ENCODE measurements at places on chromosomes 5 and 9.
A peak's percentile ranks its signal among the peaks of the same experiment; 100 is the strongest.

GRCh38 chr5:67033880-67034651 lies 162.5 kb downstream of the CD180 start:
- DNase-seq, result no peak

DNA sequence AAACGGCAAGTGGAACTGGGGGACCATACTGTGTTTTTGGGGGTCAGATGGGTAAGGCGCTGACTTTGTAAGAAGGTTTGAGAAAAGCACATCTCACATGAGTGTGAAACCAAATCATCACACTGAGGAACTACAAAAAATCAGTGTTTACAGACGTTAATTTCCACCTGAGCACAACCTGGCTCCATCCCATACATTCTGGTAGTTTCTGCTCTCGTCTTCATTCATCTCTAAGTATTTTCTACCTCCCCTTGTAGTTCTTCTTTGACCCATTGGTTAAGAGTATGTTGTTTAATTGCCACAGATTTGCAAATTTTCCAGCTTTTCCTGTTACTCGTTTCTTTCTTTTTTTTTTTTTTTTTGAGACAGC lies 8.9 kb upstream of the DPP7 start:
- no peak for DNase-seq

DNA sequence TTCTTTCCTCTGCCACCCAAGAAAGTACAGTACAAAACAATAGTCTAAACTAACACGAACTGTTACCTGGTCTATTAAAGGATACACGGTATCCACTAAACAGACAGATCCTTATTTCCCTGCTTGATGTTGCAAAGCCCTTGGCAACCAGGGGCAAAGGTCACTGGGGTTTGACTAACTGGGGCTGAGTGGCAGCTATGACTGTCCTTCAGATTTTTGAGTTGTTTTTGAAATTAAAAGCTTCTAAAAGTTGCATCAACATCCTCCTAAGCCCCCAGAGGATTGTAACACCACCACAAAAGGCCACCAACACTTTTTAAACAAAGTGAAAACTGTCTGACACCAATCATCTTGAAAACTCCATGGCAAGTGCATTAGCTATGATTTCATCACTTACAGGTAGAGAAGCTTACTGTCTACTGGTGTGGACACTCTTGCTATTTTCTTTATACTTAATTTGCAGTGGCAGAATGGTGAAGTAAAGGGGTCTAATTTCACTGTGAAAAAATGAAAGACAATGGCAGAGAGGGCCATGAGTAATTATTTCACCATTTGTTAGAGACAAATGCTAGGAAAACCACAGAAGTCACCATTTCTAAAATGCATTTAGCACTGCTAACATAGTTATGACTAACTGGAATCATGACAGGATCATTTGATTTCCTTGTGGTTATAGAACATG lies 292.4 kb downstream of the EFNA5 start:
- no peak for DNase-seq

GRCh38 chr9:21964925-21965385 lies 29.2 kb downstream of the CDKN2A start:
- peak; percentile 8 for DNase-seq

DNA sequence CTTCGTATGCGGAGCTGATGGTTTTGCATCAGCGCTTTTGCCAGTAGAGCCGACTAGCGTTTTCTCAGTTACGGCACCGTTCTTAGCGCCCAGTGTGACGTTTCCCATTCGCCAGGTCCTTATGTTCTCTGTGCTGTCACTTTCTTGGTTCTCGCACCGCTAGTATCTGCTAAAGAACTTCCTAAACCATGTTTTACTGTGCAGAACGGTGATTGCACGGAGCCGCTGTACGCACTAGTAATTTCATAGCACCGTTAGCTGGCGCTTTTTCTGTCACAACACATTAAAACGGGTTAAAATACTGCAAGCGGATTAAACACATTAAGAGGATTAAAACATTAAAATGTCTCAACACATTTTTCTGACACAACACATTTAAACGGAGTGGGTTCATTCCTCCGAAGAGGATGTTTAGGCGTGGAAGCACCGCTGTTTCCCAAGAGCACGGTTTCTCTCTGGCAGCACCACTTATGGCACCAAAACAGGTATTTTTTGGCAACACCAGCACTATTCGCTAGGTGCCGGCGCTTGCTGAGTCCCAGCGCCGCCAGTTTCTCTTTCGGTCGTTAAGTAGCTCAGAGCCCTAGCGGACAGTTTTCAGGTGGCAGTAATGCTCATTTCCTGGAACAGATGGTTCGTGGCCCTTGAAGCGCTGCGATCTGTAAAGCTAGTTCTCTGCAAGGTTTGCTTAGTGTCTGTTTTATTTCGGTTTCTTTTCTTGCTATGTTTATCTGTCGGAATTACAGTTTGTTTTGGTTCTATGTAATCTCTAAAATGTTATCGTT lies 20.3 kb downstream of the ANXA2R start:
- DNase-seq, result peak; percentile 70

GRCh38 chr5:150671509-150672236 lies 10.6 kb downstream of the MYOZ3 start:
- no peak for DNase-seq

DNA sequence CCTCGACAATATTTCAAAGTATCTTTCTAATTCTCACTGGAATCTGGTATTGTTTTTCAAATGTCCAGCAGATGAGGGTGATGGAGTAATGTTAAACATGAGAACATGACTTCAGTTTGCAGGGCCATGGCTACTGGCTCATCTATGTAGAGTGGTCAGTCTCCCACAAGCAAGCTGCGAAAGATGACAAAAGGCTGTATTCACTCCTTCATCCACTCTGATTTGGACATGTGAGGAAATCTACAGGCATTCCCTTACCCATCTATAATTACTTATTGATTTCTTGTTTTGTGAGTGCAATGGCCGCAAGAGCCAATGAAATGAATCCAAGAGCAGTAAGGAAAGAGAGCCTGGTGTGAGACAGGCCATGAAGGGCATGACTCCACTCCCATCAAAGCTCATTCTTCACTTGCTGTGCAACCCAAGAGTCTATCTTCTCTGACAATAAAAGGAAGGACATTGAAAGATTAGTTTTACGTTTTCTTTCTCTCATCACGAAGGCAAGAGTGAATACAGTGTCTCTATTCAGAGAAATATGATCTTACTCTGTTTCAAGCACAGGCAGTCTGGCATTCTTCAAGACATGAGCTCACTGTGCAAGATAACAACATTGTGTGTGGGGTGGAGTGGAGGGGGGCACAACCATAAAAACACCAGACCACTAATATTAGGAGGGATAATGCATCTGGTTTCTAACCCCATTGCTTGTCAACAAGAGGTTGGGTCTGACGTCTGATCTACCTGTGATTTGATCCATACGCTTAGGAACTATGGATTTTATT lies 249.6 kb upstream of the DAP start:
- no peak for DNase-seq

- DNase-seq, result no peak
These were observed 2.7 kb upstream of the BTNL9 start for GRCh38 chr5:181037365-181037861.

DNA sequence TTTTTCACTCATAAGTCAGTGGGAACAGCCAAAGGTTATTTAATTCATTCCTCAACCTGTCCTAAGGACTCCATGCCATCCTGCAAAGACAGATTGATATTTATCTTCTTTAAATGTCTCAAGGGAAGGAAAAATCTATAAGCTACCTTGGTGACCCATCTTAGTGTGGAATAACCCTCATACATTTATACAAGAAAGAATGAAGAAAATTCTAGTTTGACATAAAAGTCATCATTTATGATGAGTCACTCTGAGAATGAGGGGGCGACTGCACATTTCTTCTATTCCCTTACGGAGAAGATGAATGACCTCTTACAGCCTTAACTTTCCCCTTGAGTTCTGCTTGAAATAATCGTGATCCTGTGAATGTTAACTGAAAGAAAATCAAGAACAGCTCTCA lies 26.8 kb upstream of the NUDT12 start:
- DNase-seq, result no peak

DNA sequence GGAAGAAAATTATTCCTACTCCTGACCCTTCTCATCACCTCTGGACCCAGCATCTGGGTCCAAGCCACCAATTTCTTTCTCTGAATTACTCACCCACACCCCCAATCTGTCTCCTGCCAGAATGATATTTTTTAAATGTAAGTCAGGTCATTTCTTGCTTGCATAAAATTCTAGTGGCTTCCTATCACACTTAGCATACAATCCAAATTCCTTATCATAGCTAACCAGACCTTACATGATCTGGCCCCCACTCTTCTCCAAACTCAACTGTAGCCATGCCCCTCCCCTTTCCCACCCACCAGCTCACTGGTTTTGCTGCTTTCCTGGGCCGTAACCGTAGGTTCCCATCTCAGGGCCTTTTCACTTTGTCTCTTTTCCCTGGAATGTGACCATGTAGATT lies 15.2 kb downstream of the HTR4 start:
- no peak for DNase-seq

DNA sequence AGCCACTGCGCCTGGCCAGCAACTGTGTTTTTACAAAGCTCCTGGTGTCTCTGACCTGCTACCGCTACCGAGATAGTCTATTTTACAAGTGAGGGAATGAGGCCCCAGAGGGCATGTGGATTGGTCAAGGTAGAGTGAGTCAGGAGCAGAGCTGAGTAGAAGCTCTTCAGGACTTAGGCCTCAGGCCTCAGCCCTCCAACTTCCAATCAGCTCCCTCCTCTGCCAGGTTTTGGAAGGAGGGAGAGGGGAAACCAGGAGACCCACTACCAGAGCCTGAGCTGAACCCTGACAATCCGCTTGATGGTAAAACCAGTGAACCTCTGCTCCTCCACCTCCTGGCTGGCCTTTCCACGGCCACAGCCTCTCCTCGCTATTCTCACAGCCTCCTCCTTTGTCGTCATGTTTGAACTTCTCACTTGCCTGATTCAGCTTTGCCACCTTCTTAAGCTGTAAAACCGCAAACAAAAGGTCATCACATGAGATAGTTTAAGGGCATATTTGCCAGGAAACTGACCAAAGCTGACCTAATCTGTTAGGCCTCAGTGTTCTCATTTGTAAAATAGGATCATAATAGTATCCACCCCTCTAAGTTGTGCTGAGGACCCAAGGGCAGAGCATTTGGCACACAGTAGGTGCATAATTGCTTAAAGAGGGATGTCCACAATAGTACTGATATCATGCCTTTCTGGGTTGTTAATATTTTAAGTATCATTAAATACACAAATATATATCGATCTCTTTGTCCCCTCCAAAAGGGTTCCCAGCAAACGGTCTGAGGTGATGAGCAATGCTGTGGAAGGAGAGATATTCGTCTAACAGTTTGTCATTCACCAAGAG lies 1.7 kb downstream of the TRAF1 start:
- no peak for DNase-seq

DNA sequence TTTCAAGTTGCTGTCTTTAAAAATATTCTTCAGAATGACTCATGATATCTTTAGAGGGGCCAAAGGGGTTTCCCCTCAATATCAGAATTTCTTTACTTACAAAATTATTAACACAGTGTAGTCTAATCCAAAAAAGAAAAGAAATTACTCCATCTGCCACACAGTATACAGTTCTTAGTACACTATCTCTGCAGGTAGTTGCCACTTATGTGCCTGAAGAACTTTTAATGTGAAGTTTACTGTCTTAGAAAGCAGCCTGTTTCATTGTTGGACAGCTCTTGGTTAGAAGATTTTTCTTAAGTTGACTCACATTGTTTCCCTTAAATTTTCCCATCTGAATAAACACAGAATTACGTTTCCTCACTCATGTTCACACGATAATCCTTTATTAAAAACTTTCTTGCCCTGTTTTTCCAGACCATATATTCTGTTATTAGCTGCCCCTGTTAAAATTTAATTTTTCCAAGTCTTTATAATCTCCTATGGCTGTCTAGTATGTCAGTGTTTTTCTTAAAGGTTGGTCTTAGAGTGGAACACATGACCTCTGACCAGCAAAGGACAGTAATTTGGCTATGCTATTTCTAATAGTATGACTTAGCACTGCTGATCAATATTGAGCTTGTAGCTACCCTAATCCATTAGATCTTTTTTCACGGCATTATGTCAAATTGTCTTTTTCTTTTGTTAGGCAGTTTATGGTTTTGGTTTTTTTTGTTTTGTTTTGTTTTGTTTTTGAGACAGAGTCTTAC lies 21.8 kb upstream of the FKTN start:
- no peak for DNase-seq

DNA sequence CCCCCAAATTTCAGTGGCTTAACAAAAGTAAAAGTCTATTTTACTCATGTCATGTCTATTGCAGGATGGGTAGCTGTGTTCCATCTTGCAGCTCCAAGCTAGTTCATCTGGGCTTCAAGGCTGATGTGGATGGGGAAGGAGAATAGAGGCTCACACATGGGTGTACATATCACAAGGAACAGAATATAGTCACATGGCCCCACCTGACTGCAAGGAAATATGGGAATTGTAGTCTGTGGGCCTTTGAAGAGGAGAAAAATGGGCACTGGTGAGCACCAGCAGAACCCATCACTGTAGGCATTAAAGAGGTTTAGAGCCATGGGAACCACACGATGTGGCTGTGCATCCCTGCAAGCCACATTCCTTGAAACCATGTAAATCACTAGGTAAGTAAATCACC lies 17.9 kb upstream of the TRIO start:
- no peak for DNase-seq

DNA sequence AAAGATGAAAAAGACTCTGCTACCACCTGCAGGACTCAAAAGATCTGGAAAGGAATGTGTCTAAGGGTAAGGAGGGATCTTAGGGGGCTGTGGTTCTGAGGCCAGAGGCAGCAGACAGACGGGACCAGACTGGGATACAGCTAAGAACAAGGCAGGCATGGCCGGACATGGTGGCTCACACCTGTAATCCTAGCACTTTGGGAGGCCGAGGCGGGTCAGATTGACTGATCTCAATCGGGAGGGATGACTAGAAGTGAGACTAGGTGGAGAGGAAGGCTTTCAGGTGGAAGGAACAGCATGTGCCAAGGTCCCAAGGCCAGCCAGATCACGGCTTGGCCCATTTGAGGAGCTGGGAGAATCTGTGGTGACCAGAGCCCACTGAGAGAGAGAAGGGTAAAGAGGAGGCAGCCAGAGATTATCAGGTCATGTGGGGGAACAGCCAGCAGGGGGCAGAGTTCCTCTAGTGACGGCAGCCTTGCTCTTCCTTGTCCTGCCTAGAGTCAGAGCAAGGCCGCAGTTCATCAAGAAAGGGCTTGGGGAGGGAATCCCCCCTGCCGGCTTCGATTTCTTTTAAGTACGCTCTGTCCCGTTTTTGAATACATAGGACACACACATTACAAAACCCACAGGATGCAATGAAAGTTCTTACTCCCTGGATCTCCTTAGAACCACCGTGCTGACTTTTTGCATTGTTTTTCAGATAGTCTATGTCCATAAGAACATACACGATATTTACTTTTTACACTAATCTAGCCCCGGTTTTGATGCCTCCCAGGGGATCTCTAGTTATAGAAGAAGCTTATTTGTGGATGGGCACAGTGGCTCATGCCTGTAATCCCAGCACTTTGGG lies 2.6 kb upstream of the OLFML2A start:
- DNase-seq, result peak; percentile 45

- DNase-seq, result no peak
These were observed 8.4 kb upstream of the SAP30L start for GRCh38 chr5:154437281-154437965.

Data from stimulated activated CD4-positive, alpha-beta T cell treated with anti-CD3 and anti-CD28 coated beads, TNF-alpha, amount 100 ng/mL, for 1 hour (primary cell).